Dorsolateral prefrontal cortex (tissue), 122 donors: ENCODE measurements at places on chromosomes 1 and 21. TPM values are rescaled to one million over a fixed set of nuclear protein-coding genes. Genes with fewer than 3 reads are reported as not detected.

DNA sequence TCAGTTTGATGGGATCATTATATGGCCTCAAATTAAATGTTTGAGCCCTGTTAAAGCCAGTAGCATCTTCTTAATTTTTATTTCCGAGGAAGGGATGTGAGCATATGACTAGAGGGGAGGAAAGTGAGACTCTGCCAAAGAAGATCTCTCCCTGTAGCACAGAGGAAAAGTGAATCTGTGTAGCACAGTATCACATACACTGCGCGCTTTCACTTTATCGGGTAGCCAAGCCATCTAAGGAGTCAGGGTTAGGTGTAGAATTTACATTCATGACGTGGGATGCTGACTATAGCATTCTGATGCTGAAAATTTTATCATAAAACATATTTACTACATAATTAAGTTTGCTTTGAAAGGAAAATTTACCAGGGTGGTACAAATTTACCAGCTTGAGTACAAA is 24.0 kb downstream of the LRRC8D start:
- no peak for DNase-seq

DNA sequence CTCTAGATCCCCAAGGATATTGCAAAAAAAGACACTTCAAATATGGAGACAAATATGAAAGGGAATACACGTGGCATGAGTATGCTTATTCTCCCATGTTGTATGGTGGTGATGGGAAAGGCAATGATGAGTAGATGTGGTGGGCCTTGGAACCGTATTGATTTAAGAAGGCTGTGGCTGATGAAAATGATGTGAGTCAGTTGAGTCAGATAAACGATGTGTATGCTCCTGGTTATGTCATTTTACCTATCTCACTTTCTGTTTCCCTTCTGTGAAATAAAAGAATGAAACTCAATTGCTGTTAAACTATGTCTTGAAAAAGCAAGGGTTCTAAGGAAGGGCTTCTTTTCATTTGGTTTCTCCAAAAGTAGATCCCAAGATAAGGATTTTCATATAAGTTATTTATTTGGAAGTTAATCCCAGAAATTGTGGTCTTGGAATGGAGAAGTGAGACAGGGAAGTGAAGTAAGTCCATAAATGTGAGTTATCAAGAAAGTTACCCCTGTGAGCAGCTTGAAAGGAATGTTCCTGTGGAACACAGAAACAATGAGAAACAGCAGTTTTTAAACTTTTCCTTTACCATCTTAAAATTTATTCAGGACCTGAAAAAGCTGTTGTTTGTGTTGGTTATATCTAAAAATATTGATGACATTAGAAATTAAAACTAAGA is 292.0 kb downstream of the DUSP10 start:
- DNase-seq = no peak

- no peak for DNase-seq
These were observed 134.0 kb upstream of the LYPLAL1 start for GRCh38 chr1:219039682-219040154.

Gene AMY1B
- total RNA-seq = not detected
